ENCODE measurements at places on chromosomes 3 and 15.

GRCh38 chr15:71607383-71607782 lies 203.0 kb upstream of the NR2E3 start:
- no peak for DNase-seq

DNA sequence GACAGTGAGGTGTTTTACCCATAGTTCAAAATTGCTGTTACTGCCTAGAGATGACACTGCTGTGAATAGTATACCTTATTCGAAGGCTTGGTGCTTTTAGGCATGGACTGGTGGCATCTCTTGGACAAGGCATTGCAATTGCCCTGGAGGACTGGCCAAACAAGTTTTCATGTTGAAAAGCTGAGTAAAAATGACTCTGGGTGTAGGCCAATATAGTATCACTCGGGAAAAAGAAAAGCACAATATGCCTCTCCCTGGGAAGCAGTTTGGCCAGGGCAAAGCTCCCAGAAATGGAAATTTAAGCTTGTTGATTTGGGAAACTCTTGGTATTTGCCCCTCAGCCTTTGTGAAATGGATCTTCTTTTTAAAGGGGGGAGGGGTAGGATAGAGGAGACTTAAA lies 54.8 kb downstream of the ZNF609 start:
- DNase-seq, result no peak

- peak; percentile 22 for DNase-seq
These were observed 67.1 kb upstream of the MCTP2 start for GRCh38 chr15:94164202-94164807.

DNA sequence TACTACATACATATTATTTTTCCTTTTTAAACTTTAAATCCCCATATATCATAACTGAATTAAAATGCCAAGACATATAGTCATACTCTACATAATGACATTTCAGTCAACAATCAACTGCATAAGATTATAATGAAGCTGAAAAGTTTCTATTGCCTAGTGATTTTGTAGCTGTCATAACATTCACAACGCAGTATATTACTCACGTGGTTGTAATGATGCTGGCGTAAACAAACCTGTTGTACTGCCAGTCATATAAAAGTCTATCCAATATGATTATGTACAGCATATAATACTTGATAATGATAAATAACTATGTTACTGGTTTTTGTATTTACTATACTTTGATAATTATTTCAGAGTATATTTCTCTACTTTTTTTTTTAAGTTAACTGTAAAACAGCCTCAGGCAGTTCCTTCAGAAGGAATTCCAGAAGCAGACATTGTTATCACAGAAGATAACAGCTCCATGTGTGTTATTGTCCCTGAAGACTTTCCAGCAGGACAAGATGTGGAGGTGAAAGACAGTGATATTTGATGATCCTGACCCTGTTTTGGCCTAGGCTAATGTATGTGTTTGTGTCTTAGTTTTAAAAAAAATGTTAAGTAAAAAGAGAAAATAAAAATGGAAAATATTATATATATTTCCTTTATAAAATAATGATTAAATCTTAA lies 443.4 kb upstream of the UBE2E2 start:
- no peak for DNase-seq

DNA sequence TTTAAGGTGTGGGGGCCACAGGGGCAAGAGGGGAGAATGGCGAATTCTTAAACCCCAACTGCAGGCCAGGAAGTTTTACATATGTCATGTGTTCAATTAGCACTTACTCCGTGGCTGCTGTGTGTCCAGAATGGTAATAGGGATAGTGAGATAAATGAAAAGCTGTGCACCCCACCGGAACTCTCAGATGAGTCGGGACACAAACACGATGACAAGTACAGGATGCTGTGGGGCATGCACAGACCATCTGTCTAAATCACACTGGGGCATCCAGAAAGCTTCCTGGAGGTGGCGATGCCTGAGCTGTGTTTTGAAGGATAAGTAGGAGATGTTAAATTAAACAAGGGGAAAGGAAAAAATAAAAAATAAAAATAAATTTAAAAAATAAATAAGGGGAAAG lies 18.3 kb upstream of the TMEM158 start:
- DNase-seq, result no peak

DNA sequence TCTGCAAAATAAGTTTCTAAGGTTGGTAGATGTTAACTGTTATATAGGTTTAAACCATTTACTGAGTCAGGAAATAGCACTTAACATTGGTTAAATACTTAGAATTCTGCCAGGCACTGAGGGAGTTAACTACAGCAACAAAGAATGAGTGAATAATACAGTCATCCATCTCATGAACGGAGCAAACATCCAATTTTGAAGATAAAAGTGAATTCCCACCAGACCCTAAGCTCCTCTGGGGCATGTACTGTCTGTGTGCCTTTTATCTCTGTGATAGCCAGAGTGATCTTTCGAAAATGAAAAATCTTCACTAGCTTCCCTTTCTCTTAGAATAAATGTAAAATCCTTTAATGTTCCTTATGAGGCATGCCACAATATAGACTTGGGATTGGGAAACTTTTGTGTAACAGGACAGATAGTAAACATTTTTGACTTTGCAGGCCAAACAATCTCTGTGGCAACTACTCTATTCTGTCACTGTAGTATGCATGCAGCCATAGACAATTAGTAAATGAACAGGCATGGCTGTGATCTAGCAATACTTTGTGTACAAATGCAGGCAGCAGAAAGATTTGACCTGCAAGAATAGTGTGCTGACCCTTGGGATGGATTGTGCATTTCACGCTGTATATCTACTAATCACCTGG lies 294.5 kb upstream of the LMCD1 start:
- DNase-seq, result no peak

- DNase-seq, result no peak
These were observed 375.8 kb upstream of the ARPP21 start for GRCh38 chr3:35263477-35263876.

- no peak for DNase-seq
These were observed 1.7 kb downstream of the ARPIN start for GRCh38 chr15:89910891-89911626.

GRCh38 chr3:72279631-72280041 lies 494.7 kb upstream of the PROK2 start:
- DNase-seq, result no peak

DNA sequence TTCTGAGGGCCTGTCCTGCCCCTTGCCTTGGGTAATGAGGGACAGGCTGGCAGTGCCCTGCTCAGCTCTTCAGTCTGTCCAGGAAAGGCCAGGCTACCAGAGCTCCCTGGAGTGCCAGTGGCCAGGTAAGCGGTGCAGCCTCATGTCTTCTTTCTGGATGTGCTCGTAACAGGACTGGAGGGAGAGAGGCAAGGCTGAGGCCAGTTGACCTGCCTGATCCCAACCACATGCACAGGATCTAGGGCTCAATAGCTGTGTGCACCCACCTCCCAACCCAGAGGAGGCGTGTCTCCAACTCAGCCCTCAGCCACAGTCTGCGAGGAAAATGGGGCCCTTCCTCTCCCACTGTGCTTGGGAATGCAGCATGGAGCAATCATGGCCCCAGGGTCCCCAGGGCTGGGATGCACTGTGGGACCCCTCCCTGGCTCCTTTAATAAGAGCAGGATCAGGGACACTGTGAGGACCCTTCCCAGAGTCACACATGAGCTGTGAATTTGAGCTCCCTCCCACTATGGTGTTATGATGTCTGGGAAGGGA lies 22.5 kb downstream of the ALS2CL start:
- DNase-seq, result no peak

- DNase-seq, result no peak
These were observed 37.5 kb upstream of the SLITRK3 start for GRCh38 chr3:165233501-165234195.

- no peak for DNase-seq
These were observed 577 bp downstream of the ZNF148 start for GRCh38 chr3:125374501-125374995.

GRCh38 chr3:144643771-144644198 lies 672.2 kb downstream of the DIPK2A start:
- DNase-seq, result no peak

GRCh38 chr15:40006003-40006402 lies 33.0 kb downstream of the SRP14 start:
- DNase-seq, result no peak

DNA sequence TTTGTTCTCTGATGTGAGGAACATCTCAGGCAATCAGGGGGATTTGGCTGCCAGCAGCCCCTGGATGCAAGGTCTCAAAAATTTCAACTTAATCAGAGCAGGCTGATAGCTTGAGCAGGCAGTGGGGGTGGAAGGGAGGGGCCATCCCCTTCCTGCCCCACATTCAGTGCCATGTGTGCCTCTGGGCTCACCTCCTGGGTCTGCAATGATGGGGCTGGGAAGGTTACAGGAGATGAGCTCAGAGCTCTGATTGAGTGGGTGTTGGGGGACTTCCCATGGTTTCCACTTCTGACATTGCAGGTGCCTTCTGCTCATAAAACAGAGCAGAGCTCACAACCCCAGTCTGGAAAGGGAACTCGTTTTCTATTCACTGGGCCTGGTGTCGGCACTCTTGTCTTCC lies 37.0 kb downstream of the PARP16 start:
- no peak for DNase-seq

DNA sequence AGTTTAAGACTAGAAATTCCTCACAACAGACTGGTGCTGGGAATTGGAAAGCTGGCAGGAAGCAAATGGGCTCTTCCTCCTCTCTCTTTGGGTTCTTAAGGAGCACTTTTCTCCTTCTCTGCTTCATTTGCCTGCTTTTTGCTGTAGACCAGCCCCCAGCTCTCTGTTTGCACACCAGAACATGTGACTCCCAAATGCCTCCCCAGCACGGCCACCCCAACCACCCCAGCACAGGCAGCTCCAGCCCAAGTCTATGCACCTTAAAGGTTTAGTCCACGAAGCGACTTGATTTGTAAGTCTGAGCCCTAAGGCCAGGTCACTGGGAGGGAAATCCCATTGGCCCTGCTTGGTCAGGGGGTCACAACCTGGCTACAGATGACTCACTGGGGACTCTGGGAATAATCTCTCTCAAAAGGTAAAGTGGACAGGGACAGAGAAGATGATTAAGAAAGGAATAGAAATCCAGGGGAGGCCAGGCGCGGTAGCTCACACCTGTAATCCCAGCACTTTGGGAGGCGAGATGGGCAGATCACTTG lies 377.8 kb upstream of the PROK2 start:
- DNase-seq, result no peak

GRCh38 chr15:38843736-38844590 lies 279.3 kb upstream of the RASGRP1 start:
- DNase-seq, result no peak

DNA sequence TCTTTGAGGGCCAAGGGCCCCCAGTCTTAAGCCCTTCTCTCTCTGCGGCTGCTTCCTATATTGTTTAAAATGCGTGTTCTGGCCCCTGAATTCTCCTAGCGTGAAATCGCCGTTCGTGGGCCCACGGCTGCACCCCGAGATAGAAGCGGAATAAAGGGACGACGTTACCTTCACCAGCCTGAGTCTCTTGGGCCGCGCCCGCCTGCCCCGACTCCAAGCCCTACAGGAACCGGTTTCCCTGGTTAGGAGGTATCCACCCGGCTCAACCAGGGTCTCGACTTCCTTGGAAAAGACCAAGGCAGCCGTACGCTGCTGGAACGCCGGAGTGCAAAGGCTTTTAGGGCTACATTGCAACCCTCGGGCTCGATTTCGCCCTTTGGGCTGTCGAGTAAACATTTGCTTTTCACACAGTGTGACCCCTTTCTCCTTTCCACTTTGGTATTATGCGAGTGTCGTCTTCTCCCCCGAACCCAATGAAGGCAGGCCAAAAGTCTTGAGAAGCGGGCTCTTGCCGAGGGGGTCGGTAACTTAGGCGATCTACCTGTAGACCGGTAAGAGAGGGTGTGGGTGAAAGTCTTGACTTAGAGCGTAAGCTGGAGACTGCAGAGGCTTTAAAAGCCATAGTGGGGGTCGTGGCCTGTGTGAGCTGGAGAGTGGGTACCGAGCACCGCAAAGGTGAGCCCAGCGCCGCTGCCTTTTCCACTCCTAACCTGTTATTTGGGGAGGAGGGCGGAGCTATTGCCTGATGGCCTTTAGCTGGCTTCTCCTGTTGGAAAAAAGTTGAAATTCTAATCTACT lies 2.0 kb downstream of the TRIM71 start:
- no peak for DNase-seq

DNA sequence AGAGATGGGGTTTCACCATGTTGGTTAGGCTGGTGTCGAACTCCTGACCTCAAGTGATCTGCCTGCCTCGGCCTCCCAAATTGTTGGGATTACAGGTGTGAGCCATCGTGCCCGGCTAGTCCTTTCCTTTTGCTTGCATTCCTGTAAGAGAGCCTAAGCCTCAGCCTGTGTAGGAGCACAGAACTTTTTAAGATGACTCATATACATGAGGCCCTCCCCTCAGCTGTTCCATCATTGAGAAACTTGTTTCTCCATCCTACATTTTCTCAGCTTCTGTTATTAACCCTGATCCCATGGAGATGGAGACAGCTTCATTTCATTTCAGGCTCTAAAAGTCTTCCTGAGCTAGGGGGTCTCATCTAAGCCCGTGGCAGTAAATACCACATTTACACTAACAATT lies 123.3 kb downstream of the PLOD2 start:
- DNase-seq, result no peak

DNA sequence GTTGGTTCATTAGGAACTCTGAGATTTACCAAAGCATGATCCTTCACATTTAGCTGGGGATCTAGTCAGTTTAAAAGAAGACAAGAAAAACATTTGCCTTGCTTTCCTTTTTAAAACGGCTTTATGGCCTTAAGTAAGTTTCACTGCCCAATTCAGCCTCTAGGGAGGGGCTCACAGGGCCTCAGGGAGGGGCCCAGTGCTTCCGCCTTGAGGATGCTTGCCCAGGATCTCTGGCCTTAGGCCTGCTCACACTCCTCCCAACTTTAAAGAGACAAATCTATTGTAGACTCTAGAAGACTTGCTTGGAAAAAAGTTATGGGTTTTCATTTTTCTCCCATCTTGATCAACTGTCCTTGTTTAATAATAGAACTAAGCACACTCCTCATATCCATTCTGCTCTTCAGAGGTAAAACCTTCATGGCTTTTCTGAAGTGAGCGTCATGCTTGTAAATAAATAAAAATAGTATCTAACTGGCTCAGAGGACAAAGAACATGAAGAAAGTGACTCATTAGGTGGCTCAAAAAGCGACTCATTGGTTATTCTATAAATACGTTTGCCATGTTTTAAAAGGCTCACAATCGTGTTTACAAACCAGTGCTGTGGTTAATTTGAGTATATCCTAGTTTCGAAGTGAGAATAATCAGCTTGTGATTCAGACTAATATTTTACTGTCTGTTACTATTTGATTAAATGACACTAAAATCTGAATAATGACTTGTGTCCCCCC lies 13.7 kb downstream of the PDHB start:
- no peak for DNase-seq

GRCh38 chr3:45994419-45995235 lies 997 bp downstream of the FYCO1 start:
- no peak for DNase-seq

DNA sequence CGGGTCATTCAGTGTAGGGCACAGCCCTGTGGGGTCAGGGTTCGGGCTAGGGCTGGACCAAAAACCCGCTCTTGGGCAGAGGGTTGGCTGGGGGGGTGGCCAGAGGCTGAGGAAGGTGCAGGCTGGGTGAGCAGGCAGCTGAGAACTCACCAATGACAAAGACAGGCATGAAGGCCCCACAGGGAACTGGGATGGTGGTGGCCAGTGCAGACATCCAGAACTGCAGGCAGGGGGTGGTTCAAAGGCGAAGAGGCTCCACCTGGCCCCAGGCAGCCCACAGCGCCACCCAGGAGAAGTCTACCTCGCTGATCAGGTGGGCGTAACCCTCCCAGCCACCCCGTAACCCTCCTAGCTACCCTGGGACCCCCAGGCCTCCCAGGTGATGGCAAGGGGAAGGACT lies 6.7 kb downstream of the CLCN2 start:
- no peak for DNase-seq

All from stimulated activated CD8-positive, alpha-beta memory T cell treated with anti-CD3 and anti-CD28 coated beads, Interleukin-15, amount 100 ng/mL, for 24 hours (primary cell).